ENCODE measurements at places on chromosomes 7 and 10. TPM values are rescaled to one million over a fixed set of nuclear protein-coding genes. Genes with fewer than 3 reads are reported as not detected.

DNA sequence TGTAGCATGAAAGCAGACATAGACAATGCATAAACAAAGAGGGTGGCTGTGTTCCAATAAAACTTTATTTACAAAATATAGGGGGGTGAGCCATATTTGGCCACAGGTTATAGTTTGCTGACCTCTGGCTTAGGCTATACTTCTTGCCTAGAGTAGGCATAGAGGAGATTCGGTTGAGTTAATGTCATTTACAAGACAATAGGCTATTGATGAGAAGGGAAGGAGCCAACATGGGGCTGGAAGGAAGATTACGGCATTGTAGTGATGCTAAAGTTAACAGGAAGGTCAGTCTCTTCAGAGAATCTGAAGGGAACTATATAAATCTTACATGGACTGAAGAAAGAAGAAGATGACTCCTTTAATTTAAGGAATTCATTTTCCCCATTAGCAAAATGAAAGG is 463.5 kb downstream of the HTR7 start:
- H3K27me3 ChIP-seq, result no peaks in the 10 kb centered on the region
- H3K4me1 ChIP-seq, result no peaks in the 10 kb centered on the region
- no peak overlapping the region for H3K27ac ChIP-seq
- no peak overlapping the region for H3K4me3 ChIP-seq
- no peak for DNase-seq

DNA sequence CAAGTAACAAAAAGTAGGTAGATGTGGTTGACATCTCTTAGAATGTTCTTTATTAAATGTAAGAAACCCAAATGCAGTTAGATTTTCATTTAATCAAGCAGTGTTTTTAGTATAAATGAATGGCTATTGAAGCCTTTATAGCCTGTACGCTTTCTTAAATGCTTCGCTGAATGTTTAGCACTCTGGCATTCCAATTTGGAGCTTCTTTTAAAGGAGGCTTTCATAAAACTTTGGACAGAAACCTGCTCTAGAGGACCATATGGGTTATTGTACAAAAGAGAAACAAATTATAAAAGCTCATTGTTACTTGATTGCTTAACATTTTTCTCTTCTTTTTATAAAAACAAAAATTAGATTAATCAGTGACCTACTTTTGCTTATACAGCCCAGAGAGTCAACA is 59.5 kb downstream of the KCND2 start:
- H3K4me1 ChIP-seq, result no peaks in the 10 kb centered on the region
- no peak for DNase-seq
- no peak overlapping the region for H3K4me3 ChIP-seq
- no peaks in the 10 kb centered on the region for H3K27me3 ChIP-seq
- H3K27ac ChIP-seq, result no peak overlapping the region

GRCh38 chr10:104109908-104110662 is 11.9 kb upstream of the SFR1 start:
- H3K27ac ChIP-seq, result no peak overlapping the region
- H3K4me3 ChIP-seq, result no peak overlapping the region
- H3K36me3 ChIP-seq, result no peaks in the 10 kb centered on the region
- no peaks in the 10 kb centered on the region for H3K27me3 ChIP-seq

DNA sequence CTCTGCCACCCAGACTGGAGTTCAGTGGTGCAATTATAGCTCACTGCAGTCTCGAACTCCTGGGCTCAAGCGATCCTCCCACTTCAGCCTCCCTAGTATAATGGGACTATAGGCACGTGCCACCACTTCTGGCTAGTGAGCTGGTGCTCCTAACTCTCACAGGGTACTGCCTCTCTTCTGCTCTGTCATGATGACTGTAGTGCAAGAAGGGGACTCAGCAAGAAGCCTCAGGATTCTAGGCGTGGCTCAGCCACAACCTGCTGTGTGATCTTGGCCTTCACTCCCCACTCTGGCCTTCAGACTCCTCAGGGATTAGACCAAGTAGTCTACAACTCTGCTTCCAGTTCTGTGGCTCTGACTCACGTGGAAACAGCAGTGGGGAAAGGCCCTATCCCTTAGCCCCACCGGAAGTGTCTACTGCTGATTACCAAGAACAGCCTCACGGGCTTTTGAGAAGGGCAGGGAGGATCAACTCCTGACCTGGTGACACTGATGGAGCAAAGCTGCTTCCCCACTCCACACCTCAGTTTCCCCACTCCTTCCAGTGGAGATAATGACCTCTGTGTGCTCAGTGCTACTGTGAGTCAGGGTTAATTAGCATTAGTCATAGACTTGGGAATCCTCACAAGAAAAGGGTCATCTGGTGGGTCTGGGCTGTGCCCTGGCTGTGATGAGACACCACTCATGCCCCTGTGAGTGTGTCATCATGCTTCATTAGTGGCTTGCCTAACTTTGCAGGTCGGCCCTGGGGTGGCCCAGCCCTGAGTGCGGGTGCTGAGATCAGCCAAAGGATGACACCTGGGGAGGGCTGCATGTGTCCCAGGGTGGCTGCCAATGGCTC is 41.1 kb downstream of the ZC3HC1 start:
- H3K4me3 ChIP-seq, result no peak overlapping the region
- H3K36me3 ChIP-seq, result no peaks in the 10 kb centered on the region
- H3K27me3 ChIP-seq, result no peaks in the 10 kb centered on the region
- no peaks in the 10 kb centered on the region for H3K4me1 ChIP-seq

GRCh38 chr10:102661658-102662028 is 17.4 kb downstream of the TRIM8 start:
- H3K4me1 ChIP-seq, result peaks cover 17% of the 10 kb centered on the region
- H3K36me3 ChIP-seq, result peaks cover 10% of the 10 kb centered on the region
- no peaks in the 10 kb centered on the region for H3K27me3 ChIP-seq
- H3K27ac ChIP-seq, result peak overlapping the region; percentile 51

- no peak overlapping the region for H3K27ac ChIP-seq
- H3K4me1 ChIP-seq, result no peaks in the 10 kb centered on the region
- no peaks in the 10 kb centered on the region for H3K27me3 ChIP-seq
- DNase-seq, result no peak
- H3K36me3 ChIP-seq, result no peaks in the 10 kb centered on the region
- H3K4me3 ChIP-seq, result no peak overlapping the region
These were observed 621.9 kb downstream of the ACTR3B start for GRCh38 chr7:153381275-153382040.

DNA sequence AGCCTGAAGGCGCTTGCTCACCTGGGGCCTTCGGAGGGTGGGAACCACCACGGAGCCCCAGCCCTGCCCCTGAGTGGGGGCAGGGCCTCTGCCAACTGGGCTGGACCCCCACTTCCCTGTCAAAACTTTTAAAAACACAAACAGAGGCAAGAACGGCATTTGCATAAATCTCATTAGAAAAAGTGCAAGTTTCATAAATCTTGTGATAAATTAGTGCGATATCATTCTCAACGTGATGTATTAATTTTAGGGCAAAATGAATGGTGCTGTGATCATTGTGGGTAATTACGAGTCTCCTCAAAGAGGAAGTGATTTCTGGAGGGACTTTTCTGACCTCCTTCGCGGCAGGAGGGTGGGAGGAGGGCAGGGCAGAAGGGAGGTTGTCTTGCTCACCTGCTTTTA is 98.3 kb downstream of the CDH23 start:
- H3K4me1 ChIP-seq, result no peaks in the 10 kb centered on the region
- no peak for DNase-seq
- no peaks in the 10 kb centered on the region for H3K36me3 ChIP-seq
- H3K27ac ChIP-seq, result no peak overlapping the region
- H3K27me3 ChIP-seq, result no peaks in the 10 kb centered on the region

DNA sequence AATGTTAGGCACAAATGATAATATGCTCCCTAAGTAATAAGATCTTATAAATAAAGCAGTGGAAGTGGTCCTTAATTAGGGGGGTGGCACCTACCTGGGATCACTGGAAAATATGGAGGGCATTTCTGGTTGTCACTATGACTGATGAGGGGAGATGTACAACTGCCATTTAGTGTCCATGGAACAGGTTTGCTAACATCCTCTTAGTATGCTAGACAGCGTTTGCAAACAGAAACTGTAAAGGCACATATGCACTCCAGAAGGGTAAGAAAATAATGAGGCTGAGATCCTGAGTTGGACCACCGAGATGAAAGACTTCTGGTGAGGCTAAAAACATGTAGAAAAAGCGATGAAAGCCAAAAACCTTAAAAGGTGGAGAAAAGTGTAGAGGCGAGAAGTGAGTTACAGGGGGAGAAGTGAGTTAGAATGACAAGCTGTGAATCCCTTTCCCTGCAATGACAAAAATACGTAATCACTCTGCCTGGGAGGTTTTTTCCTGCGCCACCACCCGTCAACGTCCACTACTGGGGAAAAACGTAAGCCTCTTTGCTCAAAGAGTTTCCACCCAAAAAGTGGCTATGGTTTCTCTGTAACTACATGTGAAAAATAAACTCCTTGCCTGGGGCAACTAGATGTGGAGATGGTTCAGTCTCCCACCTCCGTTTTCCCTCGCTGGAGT is 767 bp downstream of the KRIT1 start:
- peak overlapping the region; percentile 89 for H3K4me3 ChIP-seq
- peaks cover 25% of the 10 kb centered on the region for H3K4me1 ChIP-seq
- H3K27me3 ChIP-seq, result no peaks in the 10 kb centered on the region
- H3K36me3 ChIP-seq, result no peaks in the 10 kb centered on the region
- DNase-seq, result peak; percentile 14
- peak overlapping the region; percentile 87 for H3K27ac ChIP-seq

DNA sequence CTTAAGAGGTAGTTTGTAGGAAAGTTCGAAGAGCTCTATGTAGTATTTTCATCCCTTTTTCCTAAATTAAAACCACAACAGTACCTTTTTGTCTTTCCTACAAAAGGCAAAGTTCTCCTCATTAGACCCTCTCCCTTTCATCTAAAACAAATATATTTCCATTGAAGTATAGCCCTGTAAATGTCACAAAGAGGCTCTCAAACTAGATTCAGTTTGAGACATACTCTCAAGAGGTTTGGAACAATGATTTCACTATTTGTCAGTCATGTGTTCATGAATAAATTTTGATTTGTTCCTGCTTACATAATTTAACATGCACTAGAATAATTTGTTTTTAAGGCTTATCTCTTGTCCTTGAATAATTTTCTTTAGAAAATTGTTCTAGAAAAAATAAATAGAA is 12.2 kb downstream of the TAS2R16 start:
- H3K27me3 ChIP-seq, result no peaks in the 10 kb centered on the region
- H3K27ac ChIP-seq, result no peak overlapping the region
- H3K4me1 ChIP-seq, result no peaks in the 10 kb centered on the region
- H3K4me3 ChIP-seq, result no peak overlapping the region
- DNase-seq, result no peak
- no peaks in the 10 kb centered on the region for H3K36me3 ChIP-seq

DNA sequence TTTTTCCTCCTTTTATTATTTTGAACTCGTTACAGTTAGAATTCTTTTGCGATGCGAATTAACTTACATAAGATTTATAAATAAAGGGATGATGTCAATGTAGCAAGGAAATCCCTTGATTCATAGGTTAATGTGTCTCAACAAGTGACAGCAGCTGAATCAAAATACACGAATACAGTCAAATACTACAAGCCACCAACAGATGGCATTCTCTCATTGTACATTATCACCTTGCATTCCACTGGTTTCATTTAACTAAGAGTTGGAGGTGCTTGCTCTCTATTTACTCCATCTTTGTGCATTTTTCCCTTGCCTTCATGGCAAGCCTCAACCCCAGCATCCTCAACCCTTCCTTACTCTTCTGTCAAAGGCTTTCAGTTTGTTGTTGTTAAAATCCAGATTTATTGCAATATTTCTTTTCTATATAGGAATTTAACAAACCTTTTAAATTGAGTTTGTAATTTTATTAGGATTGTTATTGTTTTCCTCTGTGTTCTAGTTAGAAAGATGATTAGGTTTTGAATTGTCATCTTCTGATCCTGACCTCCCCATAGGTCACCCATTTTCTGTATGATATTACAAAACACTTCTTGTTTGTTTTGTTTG is 78.3 kb downstream of the SLC25A40 start:
- H3K4me1 ChIP-seq, result no peaks in the 10 kb centered on the region
- DNase-seq, result no peak
- no peaks in the 10 kb centered on the region for H3K36me3 ChIP-seq

GRCh38 chr10:5894873-5895272 is 4.8 kb downstream of the FBH1 start:
- no peak overlapping the region for H3K4me3 ChIP-seq
- no peak overlapping the region for H3K27ac ChIP-seq
- DNase-seq, result no peak
- H3K4me1 ChIP-seq, result peaks cover 34% of the 10 kb centered on the region
- no peaks in the 10 kb centered on the region for H3K27me3 ChIP-seq

DNA sequence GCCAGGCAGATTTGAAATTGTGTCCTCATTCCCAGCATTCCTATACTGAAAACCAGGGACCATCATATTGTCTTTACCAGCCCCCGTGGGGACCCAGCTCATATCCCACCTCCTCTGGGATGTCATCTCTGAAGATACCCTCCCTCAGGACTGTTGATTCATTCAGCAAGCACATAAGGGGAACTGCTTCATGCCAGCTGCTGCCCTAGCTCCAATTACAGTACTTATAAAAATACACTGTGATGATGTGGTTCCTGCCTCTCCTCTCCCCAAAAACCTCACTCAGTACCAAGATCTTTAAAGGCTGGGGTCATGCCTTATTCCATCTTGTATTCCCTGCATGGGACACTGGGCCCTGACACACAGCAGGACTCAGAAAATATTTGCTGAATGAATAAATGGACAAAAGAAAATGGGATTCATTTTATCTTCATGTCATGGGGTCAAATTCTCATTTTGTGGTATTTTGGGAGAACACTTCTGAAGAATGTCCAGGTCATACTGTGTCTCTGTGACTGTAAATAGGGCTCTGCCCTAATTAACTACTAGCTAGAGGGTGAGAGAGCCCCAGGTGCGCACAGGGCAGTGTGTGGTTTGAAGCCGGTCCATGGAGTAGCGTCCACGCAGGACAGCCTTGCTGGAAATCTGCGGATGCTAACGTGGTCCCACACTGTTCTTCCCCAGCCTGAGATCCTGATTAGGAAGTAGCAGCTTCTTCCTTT is 29.0 kb upstream of the DAGLB start:
- H3K27me3 ChIP-seq, result no peaks in the 10 kb centered on the region
- H3K4me1 ChIP-seq, result peaks cover 2% of the 10 kb centered on the region
- no peak overlapping the region for H3K4me3 ChIP-seq
- DNase-seq, result no peak

DNA sequence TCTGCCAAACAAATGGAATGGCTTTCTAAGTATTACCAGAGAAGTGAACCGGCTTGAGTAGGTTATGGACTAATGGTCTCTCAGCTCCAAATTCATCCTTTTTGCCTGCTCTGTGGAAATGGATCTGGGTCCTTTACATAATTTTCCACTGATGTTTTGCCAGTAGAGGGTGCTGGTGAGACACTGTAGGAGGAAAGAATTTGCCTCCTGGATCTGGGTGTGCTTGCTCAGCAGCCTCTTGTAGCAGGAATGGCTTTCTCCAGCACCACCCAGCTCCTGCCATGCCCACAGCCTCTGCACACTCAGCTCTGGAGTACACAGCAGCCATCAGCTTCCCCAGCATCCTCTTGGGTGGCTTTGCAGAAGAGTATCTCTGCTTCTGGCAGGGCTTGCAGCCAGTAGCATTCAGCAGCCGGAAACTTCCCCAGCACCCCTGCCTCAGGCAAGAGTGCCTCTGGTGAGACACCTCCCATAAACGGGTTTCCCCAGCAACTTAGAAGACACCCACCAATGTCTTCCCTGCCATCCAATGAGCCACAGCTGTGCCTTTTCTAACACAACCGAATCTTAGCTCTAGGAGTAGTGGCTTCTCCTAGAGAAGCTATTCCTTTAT is 235.0 kb upstream of the PLPP4 start:
- peaks cover 6% of the 10 kb centered on the region for H3K27me3 ChIP-seq
- no peak overlapping the region for H3K4me3 ChIP-seq
- H3K36me3 ChIP-seq, result no peaks in the 10 kb centered on the region
- DNase-seq, result no peak
- no peaks in the 10 kb centered on the region for H3K4me1 ChIP-seq

Gene PHTF2
- total RNA-seq, result 22.1 TPM

Gene TLX1
- not detected for total RNA-seq

Gene IRF5
- total RNA-seq, result 5.0 TPM

Gene GPR15LG
- total RNA-seq, result not detected

Gene DPP6
- not detected for total RNA-seq

Gene C10orf105
- 0.30 TPM for total RNA-seq

Gene WEE2
- not detected for total RNA-seq

Gene COL17A1
- total RNA-seq, result not detected

All from T-cell (primary cell).